IMR-90 (cell line): ENCODE measurements at places on chromosomes 6 and 20. TPM values are rescaled to one million over a fixed set of nuclear protein-coding genes. Genes with fewer than 3 reads are reported as not detected.
A peak's percentile ranks its signal among the peaks of the same experiment; 100 is the strongest.

- H3K36me3 ChIP-seq: no peaks in the 10 kb centered on the region
- no peaks in the 10 kb centered on the region for H3K27me3 ChIP-seq
- DNase-seq: peak; percentile 95
Measured at GRCh38 chr6:121932076-121932991, 467.1 kb upstream of the HSF2 start.

GRCh38 chr6:25167961-25168360, 111.2 kb upstream of the CARMIL1 start:
- no peaks in the 10 kb centered on the region for H3K36me3 ChIP-seq
- H3K4me3 ChIP-seq: no peak overlapping the region
- no peak overlapping the region for H3K27ac ChIP-seq
- H3K27me3 ChIP-seq: no peaks in the 10 kb centered on the region
- DNase-seq: no peak
- H3K4me1 ChIP-seq: peaks cover 9% of the 10 kb centered on the region; the same call in 1 of the 2 replicates

DNA sequence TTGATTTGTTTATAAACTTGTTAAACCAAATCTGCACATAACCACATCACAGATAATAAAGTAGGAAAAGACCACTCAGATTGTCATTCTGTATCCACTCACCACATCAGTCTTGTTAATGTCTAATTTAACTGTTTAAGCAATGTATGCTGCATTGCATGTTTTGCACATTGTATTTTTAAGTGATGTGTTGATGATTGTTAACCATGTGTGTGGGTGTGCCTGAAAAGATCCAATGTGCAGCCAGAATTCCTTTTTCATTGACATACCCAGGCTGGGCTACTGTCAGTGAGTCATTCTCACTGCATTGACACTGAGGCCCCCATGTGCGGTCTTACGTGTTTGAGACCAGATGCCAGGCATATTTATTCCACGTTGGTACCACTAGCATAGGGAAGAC, 167.3 kb downstream of the TRMT11 start:
- H3K27ac ChIP-seq: no peak overlapping the region
- peak; percentile 72 for DNase-seq

GRCh38 chr20:62039738-62040137, 25.9 kb downstream of the TAF4 start:
- H3K27me3 ChIP-seq: no peaks in the 10 kb centered on the region
- no peaks in the 10 kb centered on the region for H3K36me3 ChIP-seq
- no peak for DNase-seq
- H3K27ac ChIP-seq: no peak overlapping the region
- H3K4me1 ChIP-seq: peaks cover 12% of the 10 kb centered on the region

- H3K27me3 ChIP-seq: no peaks in the 10 kb centered on the region
- H3K36me3 ChIP-seq: no peaks in the 10 kb centered on the region
- no peak overlapping the region for H3K27ac ChIP-seq
- H3K4me3 ChIP-seq: no peak overlapping the region
Measured at GRCh38 chr20:23145281-23145700, 59.2 kb upstream of the CD93 start.

ADGRF1 gene
- total RNA-seq: not detected in 2 replicates
